Left renal pelvis (tissue), 4 donors: ENCODE measurements at places on chromosomes 12 and 14. TPM values are rescaled to one million over a fixed set of nuclear protein-coding genes. Genes with fewer than 3 reads are reported as not detected.

ALDH1L2 gene
- 1.1 TPM for polyA plus RNA-seq

ZNF605 gene
- polyA plus RNA-seq: 18.9 TPM

SNRPF gene
- 92.7 TPM for polyA plus RNA-seq

SPATA7 gene
- polyA plus RNA-seq: 29.2 TPM

- no peak for DNase-seq
These were observed 206.6 kb downstream of the KIF26A start for GRCh38 chr14:104344818-104345620.

DNA sequence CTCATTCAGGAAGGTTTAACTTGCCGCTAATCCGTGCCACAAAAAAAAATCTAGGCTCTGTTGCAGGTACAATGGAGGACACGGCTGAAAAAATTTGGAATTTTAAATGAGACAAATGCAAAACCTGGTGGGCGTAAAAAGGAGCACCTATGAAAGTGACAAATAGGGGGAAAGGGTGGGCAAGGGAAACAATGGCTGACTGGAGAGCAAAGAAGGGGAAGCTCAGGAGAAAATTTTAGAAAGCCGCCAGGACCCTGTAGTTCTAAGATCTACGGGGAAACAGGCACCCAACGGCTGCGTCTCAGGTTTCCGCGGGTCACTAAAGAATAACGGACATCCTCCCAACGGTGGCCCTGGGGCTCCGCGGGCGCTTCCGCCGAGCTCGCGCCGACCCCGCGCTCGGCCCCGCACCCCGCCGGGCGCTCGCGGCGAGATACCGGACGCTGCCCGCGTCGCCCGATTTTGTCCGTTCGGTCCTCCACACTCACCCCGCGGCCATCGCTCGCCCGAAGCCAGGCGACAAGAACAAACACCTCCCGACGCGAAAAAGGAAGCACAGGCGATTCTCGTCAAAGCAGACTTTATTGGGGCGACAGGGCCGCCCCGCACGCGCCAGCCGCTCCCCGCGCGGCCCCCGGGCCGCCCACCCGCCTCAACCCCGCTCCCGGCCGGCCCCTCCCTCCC is 1.1 kb upstream of the YY1 start:
- no peak for DNase-seq

GRCh38 chr12:48810903-48811431 is 7.3 kb upstream of the CACNB3 start:
- no peak for DNase-seq

DNA sequence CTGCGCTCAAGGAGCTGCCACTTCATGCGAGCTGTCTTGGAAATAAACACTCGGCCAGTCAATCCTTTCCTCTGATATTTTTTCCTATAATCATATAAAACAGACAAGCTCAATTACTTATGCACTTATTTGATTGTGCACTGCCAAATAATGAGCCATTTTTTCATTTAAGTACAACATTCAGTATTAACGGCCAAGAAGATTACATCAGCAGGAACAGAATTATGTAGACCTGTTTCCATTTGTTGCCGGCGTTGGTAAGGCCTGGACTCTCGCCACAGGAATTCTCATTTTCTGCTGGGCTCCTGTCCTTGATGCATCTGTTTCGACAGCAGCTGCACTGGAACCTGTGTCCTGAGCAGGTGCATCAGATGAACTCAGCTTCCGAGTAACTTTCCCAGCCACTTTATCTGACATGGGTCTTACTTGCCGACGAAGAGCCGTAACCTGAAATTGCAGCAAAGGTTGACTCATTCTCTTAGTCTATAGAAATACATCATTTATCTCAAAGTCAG is 110.2 kb downstream of the KIF21A start:
- DNase-seq: no peak

- DNase-seq: no peak
These were observed 169.3 kb downstream of the STXBP6 start for GRCh38 chr14:24880689-24881088.

DNA sequence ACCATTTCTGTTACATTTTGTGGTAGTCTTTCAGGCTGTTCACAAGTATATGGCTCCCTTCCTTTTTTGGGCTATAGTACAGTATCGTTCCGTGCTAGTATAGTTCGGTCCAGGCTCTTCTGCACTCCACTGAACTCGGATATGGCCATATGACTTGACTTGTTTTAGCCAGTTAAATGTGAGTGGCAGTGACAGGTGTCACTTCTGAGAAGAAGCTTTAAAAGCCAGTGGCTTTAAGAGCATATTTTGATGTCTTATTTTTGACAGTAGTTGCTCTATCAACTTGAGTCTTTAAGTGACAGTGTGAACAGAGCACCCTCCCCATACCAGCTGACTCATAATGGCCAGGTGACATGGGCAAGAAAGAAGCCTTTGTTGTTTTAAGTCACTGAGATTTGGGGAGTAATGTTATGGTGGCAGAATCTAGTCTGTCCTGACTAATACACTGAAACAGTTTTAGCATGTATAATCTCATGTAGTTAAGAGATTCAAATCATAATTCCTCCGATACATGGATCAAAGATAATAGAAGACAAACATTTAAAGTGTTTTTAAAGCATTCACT is 64.6 kb downstream of the ANO4 start:
- no peak for DNase-seq

GRCh38 chr12:88227263-88227662 is 85.2 kb downstream of the TMTC3 start:
- no peak for DNase-seq

- DNase-seq: no peak
These were observed 269.9 kb downstream of the CACNA1C start for GRCh38 chr12:2322554-2323120.

DNA sequence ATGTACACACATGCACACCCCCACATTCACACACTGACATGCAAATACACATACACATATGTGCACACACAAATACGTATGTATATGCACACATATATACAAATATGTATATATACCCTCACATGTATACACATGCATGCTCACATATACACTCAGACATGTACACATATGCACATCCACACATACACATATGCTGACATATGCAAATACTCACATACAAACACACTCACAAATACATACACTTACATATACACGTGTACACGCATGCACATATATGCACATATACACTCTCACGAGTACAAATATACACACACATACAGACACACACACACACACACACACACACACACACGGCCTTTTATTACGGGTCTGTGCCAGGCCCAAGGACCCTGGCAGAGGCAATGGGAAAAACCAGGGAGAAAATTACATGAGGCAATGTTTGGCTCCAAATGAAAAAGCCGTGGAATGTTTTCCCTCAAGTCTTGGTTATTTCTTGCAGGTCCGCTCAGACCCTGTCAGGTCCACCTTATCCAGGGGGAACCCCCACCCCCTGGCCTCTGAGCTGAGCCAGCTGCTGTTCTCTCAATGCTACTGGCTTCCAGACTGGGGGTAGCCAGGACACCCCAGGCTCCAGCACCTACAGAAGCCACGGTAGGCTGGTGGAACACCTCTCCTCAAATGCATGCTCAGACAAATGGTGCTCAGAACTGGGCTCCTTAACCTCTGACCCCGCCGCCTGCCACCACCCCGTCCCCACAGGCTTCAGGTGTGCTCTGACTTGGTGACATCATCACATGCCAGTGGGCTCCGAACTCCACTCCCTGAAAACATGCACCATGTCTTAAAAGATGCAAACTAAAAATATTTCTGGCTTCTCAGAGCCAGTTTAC is 54.7 kb downstream of the BCL11B start:
- no peak for DNase-seq
